ENCODE measurements at places on chromosomes 1 and 21.

DNA sequence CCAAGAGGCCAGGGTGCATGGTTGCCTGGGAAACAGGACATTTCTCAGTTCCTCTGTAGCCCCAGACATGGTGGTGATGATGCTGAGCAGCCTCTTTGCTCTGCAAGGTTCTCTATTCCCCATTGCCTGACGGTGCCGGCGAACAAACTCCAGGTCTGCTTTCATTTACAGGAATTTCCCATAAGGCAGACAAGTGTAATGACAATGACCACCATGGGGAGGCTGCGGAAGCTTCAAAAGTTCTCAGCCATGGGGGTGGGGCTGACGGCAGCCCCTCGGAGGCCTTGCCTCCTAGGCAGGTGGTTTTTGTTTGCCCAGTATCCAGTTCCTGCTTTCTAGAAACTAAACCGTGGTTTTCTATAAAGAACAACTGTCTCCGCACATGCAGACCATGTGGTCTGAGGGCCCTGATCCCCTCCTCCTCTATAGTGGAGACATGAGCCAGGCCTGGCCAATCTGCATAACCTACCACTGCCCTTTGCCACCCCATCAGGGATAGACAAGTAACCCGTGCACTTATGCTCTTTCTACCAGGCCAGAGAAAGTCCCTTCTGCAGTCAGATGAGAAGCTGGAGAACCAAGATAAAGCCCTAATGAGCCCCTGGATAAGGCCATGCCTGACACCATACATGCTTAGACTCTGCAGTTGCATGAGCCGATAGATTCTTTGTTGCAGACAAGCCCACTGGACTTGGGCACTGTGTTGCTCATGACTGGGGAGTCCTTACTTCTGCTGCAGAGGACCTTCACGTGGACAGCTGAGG is 54.1 kb downstream of the LDLRAD2 start:
- no peak for DNase-seq

DNA sequence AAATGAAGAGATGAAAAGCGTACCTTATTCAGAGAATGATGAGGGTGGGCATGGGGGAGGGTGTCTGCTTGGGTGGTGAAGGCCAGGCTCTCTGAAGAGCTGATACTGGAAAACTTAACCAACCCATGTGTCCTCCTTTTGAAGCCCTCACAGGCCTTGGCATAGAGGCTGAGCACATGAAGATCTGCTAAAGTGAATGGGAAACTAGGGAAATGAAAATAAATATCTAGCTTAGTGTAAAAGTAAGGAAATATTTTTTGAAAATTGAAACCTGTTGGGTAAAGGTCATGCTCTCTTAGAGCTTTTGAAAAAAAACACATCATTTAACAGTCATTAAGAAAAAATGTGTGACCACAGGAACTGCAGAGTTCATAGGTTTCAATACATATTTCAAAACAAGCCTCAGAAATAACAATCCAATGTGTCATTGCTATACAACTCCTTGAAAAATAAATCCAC is 40.5 kb upstream of the RALGPS2 start:
- peak; percentile 89 for DNase-seq

DNA sequence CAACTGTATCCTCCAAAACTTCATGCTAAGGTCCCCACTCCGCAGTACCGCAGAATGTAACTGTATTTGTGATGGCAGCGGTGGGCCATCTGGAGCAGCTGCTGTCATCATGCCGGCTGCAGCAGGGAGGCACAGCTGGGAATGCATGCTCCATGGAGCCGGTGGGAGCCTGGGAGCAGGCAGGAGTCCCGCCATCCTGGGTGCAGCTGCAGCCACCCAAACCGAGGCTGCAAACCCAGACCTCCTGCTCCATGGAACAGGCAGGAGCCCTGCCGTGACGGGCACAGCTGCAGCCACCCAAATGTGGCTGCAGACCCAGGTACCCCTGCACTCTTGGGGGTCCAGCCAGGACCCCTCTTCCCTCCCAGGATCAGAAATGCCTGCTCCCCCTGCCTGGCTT is 80.3 kb downstream of the SCMH1 start:
- DNase-seq, result no peak

- no peak for DNase-seq
Measured at GRCh38 chr1:32925403-32926162, 24.4 kb upstream of the TMEM54 start.

GRCh38 chr1:209761011-209761635 is 5.3 kb downstream of the TRAF3IP3 start:
- DNase-seq, result no peak

GRCh38 chr1:103945774-103946173 is 196.1 kb downstream of the AMY1C start:
- DNase-seq, result no peak

- no peak for DNase-seq
Measured at GRCh38 chr1:119467857-119468668, 38.9 kb upstream of the HSD3B1 start.

GRCh38 chr1:153360190-153360589 is 2.5 kb downstream of the S100A9 start:
- DNase-seq, result no peak

DNA sequence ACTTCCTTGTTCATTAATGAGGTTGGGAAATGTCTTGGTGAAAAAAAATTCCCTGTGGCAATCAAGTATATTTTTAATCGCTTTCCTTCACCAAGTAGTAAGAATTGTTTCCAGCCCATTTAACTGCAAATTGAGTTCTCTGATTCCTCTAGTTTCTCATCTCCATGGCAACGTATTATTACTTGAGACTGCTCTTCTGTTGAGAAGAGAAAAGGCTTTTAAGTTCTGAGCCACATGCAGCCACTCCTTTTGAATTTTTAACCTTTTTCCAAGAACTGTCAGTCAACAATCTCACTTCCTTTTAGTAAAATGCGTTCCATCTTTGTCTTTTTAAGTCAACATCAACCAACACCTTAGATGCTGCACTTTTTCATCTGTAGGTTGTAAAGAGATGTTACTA is 75.7 kb upstream of the KIAA1614 start:
- DNase-seq, result no peak

GRCh38 chr21:41817228-41817627 is 50.4 kb upstream of the RIPK4 start:
- peak; percentile 60 for DNase-seq

DNA sequence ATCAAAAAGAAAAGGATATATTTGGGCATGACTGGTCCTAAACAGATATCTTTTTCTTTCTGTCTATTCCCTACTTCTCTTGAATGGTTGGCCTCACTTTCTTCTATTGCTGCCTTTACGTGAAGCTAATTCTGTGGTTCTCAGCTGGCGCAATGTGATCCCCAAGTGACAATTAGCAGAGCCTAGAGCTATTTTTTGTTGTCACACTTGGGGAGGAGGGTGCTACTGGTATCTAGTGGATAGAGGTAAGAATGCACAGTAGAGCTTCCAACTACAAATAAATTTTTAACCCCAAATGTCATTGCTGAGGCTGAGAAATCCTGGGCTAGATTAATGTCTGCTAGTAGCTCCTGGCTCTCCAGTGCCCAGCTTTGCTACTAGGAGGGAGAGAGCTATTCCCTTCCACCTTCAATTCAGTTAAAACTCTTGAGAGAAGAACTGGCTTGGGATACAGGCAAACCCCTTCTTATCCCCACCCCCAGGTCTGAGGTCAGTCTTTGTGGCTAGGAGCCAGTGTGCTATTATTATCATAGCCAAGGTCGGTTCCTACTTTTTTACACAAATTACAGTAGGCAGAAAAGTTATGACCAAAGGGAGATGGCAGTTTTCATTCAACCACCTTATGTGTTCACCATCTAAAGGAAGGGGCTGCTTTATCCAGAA is 102.1 kb downstream of the SNX7 start:
- DNase-seq, result no peak

- DNase-seq, result no peak
Measured at GRCh38 chr1:20028125-20028524, 41.9 kb upstream of the PLA2G5 start.
